ENCODE measurements at places on chromosomes 2 and 18.

DNA sequence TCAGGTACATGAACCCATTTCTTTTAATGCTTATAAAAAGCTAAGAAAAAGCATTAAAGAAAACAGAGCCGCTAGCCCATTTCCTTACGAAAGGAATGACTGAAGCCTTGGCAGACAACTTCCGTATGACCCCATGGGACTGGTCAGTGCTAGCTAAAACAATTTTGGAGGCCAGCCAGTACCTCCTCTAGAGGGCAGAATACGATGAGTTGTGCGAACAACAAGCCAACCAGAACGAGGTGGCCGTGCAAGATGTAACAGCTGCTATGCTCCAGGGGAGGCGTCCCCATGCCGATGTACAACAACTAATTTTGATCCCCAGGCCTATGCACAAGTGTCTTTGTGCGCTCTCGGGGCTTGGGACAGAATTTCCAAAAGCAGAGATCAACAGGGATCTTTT lies 16.7 kb downstream of the MAP3K2 start:
- DNase-seq: no peak

DNA sequence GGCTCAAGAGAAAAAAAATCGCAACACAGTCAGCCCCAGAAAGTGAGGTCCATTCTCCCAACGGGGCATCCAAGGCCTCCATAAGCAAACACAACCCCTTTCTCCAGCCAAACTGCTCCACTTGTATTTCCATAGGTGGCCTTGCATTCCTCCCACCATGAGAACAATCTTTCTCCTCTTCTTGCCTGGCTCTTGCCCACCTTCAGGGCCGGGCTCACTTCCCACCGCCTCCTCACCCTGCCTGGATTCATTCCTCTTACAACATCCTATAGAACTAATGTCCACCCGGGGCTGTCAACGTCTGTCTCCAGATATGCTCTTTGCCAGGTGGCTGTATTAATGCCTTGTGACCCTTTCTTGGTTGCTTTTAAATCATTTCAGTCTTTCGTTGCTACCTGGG lies 124.5 kb downstream of the SMAD7 start:
- DNase-seq: no peak

GRCh38 chr2:223601932-223602666 lies at the start of gene SCG2:
Gene SCG2, minus strand, starts transcription at chr2:223602361. Its CDS starts 3,079 bp downstream, at chr2:223599282.
- peak; percentile 90 for DNase-seq

GRCh38 chr18:32760391-32760790 lies 12.4 kb downstream of the KLHL14 start:
- DNase-seq: no peak

GRCh38 chr2:165113414-165113813 lies 90.4 kb downstream of the SCN3A start:
- DNase-seq: no peak

DNA sequence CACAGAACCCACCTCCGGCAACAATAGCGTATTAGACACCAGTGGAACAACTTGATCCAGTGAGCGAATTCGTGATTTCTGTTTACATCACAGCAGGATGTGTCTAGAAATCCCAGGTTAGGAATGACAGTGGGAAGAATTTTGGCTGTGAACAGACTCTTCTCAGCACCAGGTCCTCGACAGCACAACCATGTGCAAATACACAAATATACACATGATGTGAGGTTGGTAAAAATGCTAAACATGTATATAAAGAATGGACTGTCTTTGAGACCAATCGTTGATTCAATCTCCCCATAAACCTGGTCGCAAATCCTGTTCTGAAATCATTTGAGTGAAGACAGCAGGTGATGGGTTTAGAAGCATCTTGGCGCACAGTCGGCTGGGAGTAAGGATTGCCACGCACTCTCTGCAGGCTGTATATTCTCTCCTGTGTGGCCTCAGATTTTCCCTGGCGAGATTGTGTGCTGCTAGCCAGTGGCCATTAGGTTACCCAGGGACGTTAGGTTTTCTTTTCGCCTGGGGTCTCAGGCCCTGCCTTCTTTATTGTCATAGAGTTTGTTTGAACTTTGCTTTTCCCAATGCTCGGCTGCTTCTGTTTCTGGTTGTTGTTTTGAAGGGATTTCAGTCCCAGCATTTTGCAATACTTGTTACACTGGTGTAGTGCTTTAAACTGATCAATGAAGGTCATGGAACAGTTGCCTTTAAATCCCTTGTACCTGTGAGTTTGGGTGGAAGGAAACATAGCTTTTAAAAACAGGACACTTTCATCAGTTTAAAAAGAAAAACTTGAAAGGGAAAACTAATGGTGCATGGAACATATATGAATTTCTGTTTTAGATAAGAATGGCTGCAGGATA lies 147.3 kb downstream of the ALPK2 start:
- DNase-seq: no peak

DNA sequence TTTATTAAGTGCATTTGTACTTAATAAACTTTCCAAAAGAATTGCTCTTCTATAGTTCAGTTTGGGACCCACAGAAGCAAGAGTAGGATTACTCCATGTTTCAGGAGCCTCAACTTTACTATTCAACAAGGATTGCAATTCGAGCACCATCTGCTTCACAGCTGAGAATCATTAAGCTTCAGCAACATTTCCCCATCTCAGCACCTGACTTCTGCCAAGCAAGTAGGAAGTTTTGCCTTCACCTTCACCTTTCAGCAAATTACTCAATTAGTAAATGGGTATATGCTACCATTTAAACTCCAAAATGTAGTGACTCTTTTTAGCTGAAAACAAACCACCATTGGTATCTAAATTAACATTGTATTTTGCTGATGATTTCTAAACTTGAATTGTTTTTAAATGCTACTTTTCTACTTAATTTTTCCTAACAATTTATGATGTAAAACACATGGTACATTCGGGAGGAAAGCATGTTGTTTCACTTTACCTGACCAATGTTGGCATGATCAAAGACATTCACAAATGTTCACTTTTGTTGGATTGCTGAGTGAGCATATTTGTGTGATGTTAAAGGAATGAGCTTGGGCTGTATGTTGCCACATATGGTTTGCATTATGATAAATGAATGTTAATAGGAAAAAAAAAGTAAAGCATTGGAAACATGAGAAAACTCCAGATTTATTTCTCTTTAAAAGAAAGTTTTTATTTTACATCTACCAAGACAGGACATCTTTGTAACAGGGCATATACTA lies 159.2 kb downstream of the GULP1 start:
- DNase-seq: no peak

- no peak for DNase-seq
These were observed 63.5 kb downstream of the TBC1D8 start for GRCh38 chr2:101087638-101088037.

DNA sequence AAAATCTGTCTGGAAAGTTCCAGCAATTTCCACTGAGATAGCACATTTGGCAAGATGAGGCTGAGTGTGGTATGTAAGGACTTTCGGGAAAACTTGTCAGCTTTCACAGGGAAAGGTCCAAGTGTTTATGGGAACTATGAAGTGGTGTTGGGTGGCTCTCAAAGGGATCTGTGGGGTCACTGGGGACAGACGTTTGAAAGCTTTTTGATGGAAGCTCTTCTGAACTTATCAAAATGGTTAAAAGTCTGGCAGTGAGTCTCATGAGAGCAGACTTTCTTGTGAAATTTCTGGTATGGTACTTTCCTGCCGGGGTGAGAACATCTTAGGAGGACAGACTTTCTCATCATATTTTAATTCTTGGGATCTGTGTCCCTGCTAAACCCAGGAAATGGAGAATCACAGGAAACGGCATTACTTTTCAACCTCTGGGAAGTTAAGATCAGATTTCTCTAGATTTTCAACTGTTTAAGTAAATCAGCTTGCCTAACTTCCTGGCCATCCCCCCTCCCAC lies 546.3 kb upstream of the ZEB2 start:
- no peak for DNase-seq

- DNase-seq: peak; percentile 84
These were observed 245.0 kb downstream of the PTGR3 start for GRCh38 chr18:74963820-74964446.

- no peak for DNase-seq
These were observed 42.5 kb downstream of the FER1L5 start for GRCh38 chr2:96684883-96685576.

- no peak for DNase-seq
These were observed 18.6 kb downstream of the THNSL2 start for GRCh38 chr2:88188748-88189147.

GRCh38 chr2:152564754-152565551 lies 152.3 kb downstream of the PRPF40A start:
- DNase-seq: no peak

DNA sequence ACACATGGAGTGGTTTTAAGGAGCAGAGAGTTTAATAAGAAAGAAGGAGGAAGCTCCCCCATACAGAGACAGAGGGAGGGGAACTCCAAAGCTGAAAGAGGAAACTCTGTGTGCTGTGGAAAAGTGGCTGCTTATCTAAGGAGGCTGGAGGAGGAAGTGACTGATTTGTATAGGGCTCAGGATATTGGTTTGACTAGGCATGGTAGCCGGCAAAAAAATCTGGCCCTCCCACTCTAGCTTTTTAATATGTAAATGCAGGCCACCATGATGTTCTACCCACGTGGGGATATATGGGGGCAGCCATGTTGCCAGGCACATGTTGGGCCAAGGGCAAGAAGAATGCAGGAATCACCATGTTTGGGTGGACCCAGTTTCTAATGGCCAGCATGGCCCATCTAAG lies 64.3 kb downstream of the HNMT start:
- no peak for DNase-seq

- no peak for DNase-seq
These were observed 114.1 kb downstream of the ZBTB7C start for GRCh38 chr18:48294899-48295585.

DNA sequence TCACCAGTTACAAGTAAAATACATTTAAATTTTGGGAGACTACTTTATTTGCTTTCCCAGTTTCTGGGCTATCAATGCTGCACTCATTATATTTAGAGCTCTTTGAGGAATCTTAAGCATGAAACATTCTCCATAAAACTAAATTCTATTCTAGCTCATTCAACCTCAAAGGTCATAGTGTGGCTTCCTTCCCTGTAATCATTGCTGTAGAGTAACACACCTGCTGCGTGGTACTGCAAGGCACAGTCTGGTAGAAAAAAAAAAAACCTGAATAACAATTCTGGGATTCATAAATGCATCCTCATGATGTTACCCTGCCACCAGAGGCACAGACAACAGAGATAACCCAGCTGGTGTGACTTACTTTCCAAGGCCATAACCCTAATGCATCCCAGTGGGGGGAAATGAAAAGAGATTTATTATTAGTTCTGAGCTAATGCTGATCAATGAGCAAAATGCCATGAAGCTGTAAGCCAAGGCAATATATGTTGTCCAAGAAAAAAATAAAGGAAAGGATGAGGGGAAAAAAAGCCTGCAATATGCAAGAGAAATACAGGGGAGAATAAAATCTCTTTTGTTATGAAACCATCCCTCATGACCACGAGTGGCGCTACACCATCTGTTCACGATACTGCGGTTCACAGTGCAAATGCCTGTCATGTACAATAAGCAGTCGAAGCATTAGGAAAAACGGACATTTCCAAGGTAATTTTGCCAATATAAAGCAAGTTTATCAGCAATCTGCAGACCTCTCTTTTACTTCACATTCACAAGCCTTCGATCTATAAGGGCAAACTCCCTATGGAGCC lies 1481.6 kb upstream of the PIK3C3 start:
- no peak for DNase-seq

DNA sequence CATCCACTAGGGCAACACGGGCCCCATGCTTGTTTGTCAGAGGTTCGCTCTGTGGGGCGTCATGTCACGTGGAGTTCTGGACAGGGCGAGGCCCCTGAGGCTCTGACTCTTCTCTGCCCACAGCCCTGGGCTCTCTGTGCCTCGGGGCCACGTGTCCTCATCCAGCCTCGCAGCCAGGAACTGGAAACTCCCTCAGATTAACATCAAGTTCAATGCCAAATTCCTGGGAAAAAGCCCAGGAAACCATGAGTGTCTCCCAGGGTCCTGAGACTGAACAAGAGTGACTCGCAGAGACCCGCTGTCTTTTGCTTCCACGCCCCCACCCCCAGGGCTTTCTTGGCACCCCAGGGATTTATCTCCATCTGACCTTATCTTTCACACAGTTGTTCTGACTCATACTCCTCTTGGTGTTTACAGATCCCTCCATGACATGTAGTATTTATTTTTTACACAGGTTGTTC lies 174.0 kb upstream of the PIEZO2 start:
- no peak for DNase-seq

GRCh38 chr18:26655525-26656430 lies 107.4 kb upstream of the KCTD1 start:
- DNase-seq: no peak

- no peak for DNase-seq
These were observed 19.3 kb upstream of the CAVIN2 start for GRCh38 chr2:191866195-191866594.

- DNase-seq: no peak
These were observed 1667.0 kb downstream of the DPP10 start for GRCh38 chr2:116109471-116109870.

GRCh38 chr2:216081012-216081411 lies 597 bp downstream of the PECR start:
- DNase-seq: no peak

GRCh38 chr2:222732489-222733178 lies 61.2 kb downstream of the MOGAT1 start:
- no peak for DNase-seq

- DNase-seq: no peak
These were observed 1.4 kb downstream of the ALPI start for GRCh38 chr2:232457121-232458011.

GRCh38 chr2:37367310-37367709 lies 22.9 kb downstream of the QPCT start:
- DNase-seq: no peak

DNA sequence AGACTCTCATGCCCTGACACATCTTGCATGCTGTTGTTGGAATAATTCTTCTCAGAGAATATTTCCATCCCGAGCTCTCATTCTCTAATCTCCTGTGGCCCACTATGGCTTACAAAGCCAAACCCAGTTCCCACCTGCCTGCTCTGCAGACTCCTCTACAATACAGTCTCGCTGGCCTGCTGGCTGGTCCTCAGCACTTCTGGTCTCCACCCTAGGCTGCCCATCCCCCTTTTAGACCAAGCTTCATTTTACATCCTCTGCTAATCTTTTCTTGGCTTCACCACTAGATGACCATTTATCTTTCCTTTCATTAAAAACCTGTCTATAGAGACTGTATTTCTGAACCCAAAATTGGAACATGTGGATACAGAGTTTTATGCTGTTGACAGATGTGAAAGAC lies 42.5 kb upstream of the YPEL5 start:
- DNase-seq: no peak
